ENCODE measurements at places on chromosomes 16 and 17.

- no peak for DNase-seq
These were observed 7.6 kb downstream of the SNRNP25 start for GRCh38 chr16:60929-61878.

DNA sequence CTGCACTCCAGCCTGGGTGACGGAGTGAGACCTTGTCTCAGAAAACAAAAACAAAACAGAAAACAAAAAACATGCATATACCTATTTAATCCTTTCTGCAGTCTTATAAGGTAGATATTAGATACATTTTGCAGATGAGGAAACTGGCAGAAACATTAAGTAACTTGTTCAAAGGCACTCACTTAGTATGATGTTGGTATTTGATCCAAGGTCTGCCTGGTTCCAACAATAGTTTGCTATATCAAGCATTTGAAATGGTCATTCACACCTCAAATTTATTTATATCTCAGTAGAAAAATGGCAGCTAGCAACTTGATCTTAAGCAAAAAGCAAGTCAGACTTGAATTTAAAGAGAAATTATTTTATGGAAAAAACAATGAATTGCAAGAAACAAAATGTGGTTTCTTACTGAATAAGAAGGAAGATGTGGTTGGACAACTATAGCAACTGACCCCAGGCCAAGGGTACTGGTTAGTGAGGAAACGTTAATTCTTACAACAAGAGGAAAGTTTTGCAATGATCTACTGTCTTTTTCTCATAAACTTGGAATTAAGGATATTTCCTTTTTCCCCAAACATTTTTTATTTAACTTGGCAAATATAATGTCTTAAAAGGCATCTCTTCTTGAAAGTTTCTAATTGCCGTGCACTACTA lies 19.7 kb downstream of the DHRS7B start:
- DNase-seq = no peak

DNA sequence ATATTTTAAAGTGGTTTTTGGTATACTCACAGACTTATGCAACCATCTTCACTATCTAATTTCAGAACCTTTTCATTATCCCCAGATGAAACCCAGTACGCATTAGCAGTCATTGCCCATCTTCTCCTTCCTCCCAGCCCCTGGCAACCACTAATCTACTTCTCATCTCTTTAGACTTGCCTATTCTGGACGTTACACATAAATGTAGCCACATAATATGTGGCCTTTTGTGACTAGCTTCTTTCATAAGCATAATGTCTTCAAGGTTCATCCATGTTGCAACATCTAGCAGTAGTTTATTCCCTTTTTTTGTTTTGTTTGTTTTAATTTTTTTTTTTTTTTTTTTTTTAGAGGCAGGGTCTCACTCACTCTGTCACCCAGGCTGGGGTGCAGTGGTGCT lies 28.5 kb upstream of the C17orf107 start:
- no peak for DNase-seq

- no peak for DNase-seq
These were observed 39.7 kb downstream of the KCNJ2 start for GRCh38 chr17:70208825-70209555.

GRCh38 chr16:530111-530817 lies 2.8 kb downstream of the CAPN15 start:
- DNase-seq = no peak

- no peak for DNase-seq
These were observed 20.4 kb upstream of the CPNE2 start for GRCh38 chr16:57071831-57072582.

GRCh38 chr17:78010759-78011158 lies 52.3 kb downstream of the TNRC6C start:
- DNase-seq = no peak

- DNase-seq = no peak
These were observed 113.5 kb downstream of the TMEM132E start for GRCh38 chr17:34692920-34693319.

GRCh38 chr16:66800856-66801255 lies 528 bp downstream of the TERB1 start:
- no peak for DNase-seq

GRCh38 chr16:72299684-72300243 lies 127.8 kb upstream of the PMFBP1 start:
- DNase-seq = no peak

DNA sequence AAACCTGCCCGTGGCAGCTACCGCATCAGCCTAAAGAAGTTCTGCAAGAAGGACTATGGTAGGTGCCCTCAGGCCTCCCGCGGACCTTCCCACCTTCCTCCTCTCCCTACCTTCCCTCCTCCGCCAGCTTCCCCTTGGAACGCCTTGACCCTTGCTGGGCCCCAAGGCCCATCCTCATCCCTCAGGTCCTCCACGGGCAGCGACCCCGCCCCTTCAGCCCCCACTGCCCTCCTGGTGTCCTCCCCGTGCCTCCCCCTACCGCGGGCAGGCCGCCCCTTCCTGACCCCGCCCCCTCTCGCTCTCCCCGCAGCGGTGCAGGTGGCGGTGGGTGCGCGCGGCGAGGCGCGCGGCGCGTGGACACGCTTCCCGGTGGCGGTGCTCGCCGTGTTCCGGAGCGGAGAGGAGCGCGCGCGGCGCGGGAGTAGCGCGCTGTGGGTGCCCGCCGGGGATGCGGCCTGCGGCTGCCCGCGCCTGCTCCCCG lies 1.4 kb upstream of the TBC1D24 start:
- no peak for DNase-seq

DNA sequence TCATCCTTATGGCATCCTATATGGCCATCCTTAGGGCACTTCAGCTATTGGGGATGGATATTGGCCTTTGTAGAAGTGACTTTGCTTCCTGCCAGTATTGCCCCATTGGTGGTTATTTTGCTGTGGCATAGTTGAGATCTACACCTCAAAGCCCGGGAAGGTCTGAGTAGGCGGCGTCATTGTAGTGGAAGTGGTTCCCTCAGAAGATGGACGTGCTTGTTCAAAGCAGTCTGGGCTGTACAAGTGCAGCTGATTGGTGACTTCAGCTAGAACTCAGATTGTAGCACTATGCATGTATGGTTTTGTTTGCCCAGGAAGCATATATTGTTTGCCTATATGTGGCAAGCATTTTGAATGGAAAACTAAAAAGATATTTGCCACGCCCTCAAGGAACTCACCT lies 83.2 kb downstream of the TMC6 start:
- no peak for DNase-seq

- no peak for DNase-seq
These were observed 300.2 kb downstream of the MAP2K6 start for GRCh38 chr17:69714669-69715068.

GRCh38 chr16:81316176-81316496 lies 1.4 kb downstream of the GAN start:
- no peak for DNase-seq

DNA sequence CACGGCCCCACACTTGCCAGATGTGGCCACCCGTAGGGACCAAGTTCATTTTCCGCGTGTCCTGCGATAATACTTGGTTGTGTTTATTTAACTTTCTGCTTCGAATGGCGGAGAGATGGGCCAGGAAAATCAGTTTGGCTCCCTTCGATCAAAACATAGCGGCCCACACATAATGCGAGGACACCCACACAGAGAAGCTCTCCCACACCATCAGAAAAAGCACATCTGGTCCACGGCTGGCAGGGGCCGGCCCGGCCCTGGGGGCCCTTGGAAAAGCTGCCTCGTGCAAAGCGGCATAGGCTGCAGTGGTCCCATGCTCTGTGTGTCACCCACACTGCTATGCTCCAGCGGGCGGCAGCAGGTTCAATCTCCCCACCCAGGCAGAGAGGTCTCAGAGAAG lies 46.9 kb downstream of the ZNF423 start:
- no peak for DNase-seq

DNA sequence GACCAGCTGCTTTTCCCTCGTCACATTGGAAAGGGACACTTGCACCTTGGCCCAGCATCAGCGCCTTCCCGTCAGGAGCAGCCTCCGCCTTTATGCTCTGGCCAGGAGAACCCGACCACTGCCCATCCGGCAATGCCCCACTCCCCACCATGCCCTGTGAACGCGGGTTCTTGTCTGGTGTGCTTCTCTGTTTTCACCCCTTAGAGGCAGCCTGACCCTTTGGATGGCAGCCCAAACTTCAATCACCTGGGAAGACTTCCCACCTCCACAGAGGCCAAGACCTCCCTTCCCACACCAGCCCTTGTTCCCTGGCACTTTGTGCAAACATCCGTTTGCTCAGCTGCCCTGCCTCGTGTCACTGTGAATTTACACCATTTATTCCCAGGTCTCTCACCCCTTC lies 87.0 kb downstream of the DNAH17 start:
- no peak for DNase-seq

DNA sequence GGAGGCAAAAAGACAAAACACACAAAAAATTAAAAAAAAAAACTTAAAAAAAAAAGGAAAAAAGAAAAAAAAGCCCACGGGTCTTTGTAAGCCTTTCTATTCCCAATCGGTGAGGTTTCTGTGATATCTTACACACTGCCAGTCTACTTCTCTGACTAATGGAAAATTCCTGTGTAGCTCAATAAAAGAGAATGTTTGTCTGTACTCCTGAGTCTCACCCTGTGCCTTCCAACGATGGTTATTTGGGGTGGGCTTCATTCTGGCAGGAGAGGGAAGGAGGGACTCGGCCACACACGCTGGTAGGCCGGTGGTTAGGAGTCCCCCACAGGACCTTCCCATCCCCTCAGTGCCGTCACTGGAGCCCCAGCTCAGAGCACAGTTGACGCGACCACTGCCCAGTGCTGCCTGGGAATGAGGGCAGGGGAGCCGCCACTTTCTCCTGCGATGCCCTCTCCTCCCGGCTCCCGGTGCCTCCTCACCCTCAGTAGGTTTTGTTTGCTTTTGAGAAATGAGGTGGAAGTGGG lies 68.0 kb downstream of the AMFR start:
- peak; percentile 69 for DNase-seq

- peak; percentile 81 for DNase-seq
These were observed 47.5 kb downstream of the WNT3 start for GRCh38 chr17:46770818-46771560.

- no peak for DNase-seq
These were observed 1723.6 kb downstream of the TP53TG3F start for GRCh38 chr16:35182943-35183550.

DNA sequence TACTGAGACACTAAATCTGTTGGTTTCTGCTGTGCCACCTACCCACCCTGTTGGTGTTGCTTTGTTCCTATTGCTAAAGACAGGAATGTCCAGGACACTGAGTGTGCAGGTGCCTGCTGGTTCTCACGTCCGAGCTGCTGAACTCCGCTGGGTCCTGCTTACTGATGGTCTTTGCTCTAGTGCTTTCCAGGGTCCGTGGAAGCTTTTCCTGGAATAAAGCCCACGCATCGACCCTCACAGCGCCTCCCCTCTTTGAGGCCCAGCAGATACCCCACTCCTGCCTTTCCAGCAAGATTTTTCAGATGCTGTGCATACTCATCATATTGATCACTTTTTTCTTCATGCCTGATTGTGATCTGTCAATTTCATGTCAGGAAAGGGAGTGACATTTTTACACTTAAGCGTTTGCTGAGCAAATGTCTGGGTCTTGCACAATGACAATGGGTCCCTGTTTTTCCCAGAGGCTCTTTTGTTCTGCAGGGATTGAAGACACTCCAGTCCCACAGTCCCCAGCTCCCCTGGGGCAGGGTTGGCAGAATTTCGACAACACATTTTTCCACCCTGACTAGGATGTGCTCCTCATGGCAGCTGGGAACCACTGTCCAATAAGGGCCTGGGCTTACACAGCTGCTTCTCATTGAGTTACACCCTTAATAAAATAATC lies 14.6 kb downstream of the STH start:
- DNase-seq = no peak

- DNase-seq = no peak
These were observed 9.1 kb downstream of the PSMD11 start for GRCh38 chr17:32453370-32453769.

GRCh38 chr17:13127921-13128602 lies 110.2 kb upstream of the ELAC2 start:
- DNase-seq = no peak

GRCh38 chr17:59413014-59413766 lies 81.7 kb downstream of the YPEL2 start:
- DNase-seq = no peak

Data from right kidney (tissue), 9 donors.